Pulmonary artery endothelial cell (primary cell): ENCODE measurements at places on chromosomes 4 and X. TPM values are rescaled to one million over a fixed set of nuclear protein-coding genes. Genes with fewer than 3 reads are reported as not detected.

The AFF1 gene
- total RNA-seq: 18.8 and 34.0 TPM in 2 replicates

The F8A3 gene
- 0.56 and 0.86 TPM in 2 replicates for total RNA-seq

The RADX gene
- 0.07 and 0.11 TPM in 2 replicates for total RNA-seq

The CDS1 gene
- total RNA-seq: under 0.01 TPM in 1 of 2 replicates, not detected in the other

The GJB1 gene
- not detected in 2 replicates for total RNA-seq

The PDZD11 gene
- total RNA-seq: 33.9 and 37.7 TPM in 2 replicates

The FAM9C gene
- total RNA-seq: not detected in 2 replicates

The CLDN34 gene
- total RNA-seq: 0.07 and 0.26 TPM in 2 replicates

The PSAPL1 gene
- not detected in 2 replicates for total RNA-seq

The MTNR1A gene
- total RNA-seq: not detected in 2 replicates

The SPANXN3 gene
- not detected in 2 replicates for total RNA-seq

The OSTC gene
- 258 and 274 TPM in 2 replicates for total RNA-seq

The RASL11B gene
- 0.11 TPM in 1 of 2 replicates, not detected in the other for total RNA-seq

The USP27X gene
- total RNA-seq: 3.5 and 3.6 TPM in 2 replicates

The REPS2 gene
- total RNA-seq: 3.4 and 3.8 TPM in 2 replicates

The HTR2C gene
- not detected in 2 replicates for total RNA-seq

The PHOX2B gene
- not detected in 2 replicates for total RNA-seq
